ENCODE measurements at places on chromosomes 7 and 10.

- DNase-seq, result no peak
Observed at GRCh38 chr7:1620835-1621234, 49.2 kb upstream of the ELFN1 start.

DNA sequence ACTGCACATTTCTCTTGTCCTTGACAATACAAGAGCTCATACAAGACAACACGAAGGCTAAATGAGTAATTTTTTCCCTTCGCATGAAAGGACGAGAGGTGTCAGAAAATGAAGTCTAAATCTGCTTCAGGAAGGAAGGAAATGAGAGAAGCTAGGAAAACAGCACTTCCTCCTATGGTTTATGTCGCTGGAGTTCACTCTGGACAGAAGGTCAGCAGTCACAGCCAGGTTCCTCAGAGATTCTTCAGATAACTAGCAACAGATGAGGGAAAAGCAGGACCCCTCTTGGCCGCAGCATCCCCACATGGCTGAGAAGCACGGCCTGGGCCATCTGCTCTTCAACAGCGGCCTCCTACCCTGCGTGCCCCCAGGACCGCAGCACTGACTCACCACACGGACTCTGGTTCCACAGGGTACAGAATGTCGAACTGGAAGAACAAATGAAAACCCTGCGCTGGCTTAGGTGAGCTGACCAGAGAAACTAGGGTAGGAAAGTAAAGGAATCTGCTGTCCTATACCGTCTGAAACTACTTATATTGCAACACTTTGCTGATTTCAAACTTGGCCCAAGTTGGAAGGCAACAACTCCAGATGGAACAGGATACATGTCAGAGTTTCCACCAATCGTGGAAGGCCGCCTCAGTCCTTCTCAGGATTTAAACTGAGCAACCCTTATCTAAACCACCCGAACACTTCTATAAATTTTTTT is 26.3 kb downstream of the DNMBP start:
- no peak for DNase-seq

DNA sequence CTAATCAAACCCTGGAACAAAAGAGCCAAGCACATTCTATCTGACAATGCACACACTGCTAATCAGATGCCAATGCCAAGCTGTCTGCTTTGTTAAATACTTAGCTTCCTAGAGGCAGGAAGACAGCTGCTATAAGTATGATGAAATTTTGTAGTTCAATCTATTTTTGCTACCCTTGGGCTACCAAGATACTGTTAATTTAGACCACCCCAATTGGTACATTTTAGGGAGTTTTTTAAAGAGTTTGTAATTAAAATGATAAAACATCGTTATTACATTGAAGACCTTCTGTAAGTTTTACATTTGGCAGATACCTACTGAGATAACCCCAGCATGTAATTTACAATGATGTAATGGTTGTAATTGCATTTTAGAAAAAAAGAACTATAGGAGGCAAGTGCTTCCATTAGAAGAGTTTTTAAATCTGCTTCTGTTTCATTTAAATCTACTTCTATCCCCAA is 268.5 kb downstream of the ADK start:
- no peak for DNase-seq

DNA sequence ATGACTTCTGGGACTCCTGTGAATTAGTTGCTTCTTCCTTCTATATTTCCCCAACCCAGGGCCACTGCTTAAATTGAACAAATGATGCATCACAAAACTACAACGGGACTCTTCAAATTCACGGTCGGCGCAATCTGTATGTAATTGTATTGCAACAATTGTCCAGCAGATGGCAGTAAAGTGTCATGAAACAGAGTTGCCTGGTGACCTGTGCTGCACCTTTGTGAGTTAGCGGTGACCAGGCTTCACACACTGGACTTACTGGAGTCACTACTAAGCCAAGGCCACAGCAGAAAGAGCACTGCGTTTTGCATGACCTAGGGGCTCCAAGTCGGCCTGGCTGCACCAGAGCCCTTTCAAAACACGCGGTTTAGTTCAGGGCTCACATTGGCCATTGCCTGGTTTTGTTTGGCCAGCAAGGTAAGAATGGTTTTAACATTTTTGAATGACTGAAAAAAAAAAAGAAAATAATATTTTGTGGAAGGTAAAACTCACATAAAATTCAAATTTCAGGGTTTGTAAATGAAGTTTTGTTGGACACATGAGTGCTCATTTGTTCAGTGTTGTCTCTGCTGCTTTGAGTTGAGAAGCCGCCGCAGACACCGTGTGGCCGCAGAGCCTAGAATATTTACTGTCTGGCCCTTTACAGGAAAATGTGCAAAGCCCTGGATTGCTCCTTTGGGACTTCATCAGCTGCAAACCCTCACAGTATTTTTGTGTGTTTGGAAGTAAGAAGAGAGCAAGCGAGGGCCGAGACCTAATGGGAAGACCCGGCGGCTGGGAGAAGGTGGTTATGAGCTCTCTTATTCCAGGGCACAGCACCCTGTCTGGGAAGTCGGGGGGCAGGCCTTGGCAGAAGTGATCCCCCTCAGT is 23.2 kb upstream of the ZNF32 start:
- no peak for DNase-seq

- no peak for DNase-seq
Observed at GRCh38 chr10:74898201-74898976, 72.0 kb downstream of the KAT6B start.

- no peak for DNase-seq
Observed at GRCh38 chr10:84375011-84375410, 46.6 kb downstream of the CCSER2 start.

DNA sequence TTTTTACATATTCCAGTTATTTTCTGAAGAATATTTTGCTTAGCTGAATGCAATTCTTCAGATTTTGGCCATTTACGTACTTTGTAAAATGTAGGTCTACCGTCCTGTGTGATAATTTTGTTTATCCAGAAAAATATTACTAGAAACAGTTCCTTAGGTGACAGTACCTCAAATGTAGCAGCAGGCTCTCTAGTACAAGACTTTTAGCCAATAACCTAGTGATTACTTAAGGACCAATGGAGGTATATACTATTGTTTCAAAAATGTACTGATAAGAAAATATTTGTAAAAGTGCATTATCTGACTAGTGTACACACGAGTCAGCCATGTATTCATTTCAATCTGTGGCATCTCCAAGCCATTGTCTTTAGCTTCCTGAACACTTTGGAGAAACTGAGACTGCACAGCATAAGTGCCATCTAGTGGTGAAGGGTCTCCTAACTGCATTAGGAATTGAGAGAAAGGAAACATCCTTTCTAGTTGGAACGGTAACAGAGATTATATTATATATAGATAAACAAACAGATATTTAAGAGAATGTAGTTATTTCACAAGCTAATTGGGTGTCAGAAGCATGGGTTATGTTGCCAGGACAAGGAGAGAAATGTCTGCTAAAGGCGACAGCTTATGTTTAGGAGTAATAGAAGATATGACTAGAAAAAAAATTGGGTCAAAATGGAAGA is 23.7 kb downstream of the RTKN2 start:
- DNase-seq, result no peak

GRCh38 chr7:369476-370258 is 79.7 kb downstream of the FOXL3 start:
- no peak for DNase-seq

DNA sequence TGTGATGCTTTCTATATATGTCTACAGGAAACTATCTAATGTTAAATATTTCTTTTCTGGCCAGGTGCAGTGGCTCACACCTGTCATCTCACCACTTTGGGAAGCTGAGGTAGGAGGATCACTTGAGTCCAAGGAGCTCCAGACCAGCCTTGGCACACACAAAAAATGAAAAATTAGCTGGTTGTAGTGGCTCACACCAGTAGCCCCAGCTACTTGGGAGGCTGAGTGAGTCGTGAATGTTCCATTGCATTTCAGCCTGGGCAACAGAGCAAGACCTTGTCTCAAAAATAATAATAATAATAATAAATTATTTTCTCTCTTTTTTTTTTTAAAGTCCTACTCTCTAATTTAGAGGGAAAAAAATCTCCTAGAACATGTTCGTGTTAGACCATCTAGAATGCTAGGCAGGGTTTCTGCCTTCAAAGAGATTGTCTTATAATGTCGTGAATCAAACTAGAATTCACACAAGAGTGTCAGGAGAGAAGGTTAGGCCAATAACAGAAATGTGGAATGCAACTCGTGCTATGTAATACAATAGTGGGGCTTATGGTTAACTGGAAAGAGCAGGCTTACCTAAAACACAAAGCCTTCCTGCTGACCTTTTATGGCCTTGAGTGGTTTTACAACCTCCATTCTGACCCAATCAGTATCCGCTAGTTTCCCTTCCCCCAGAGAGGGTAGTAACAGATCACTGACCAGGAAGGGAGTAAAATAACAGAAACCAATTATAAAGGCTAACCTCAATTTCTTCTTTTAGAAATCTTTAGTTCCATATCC is 46.3 kb downstream of the MYOF start:
- DNase-seq, result no peak

DNA sequence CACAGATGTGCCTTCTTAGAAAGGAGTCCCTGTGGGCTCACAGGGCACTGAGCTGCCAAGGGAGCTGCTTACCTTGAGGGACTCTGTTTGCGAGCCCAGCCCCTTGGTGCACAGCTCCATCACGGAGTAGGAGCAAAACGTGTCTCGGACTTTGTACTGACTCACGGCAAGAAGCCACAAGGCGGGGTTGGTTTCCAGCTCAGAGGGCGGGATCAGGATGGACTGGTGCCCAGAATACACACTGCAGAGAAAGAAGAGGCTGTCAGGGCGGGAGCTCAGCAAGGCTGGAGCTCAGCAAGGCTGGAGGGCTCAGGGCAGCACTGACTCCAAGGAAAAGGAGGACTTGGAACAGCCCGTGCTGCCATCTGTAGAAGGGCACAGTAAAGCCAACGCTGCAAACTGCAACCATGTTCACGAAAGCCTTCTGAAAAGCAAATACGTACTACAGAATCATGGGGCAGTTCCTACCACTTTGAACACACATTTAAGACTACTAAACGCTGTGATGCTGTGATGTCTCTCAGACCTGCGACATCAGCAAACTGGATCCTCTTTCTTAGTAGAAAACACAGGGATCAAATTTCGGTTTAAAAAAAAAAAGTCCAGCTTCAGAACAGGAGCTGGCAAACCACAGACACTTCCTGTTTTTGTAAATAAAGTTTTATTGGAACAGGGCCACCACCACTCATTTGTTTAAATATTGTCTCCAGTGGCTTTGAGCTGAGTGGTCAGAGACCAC is 194.3 kb downstream of the ZMYND11 start:
- DNase-seq, result no peak

DNA sequence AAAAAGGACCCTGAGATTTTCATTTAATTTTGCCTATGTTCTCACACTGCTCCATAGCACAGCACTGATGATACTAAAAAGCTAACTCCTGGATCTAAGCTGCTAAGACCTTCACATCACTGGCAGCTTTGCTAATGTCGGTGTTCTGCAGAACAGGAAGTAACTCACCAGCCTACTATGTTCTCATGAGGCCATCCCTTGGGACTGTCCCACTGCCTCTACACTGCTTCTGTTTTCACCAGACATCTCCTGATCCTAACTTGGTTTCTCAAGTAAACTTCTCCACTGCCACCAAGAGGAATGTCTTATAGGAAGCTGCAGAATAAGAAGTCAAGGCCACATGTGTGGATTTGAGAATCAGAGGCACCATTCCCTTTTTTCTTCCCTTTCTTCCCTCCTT is 15.1 kb downstream of the HTR7 start:
- DNase-seq, result no peak

- no peak for DNase-seq
Observed at GRCh38 chr7:628402-628763, 98.1 kb upstream of the DNAAF5 start.

DNA sequence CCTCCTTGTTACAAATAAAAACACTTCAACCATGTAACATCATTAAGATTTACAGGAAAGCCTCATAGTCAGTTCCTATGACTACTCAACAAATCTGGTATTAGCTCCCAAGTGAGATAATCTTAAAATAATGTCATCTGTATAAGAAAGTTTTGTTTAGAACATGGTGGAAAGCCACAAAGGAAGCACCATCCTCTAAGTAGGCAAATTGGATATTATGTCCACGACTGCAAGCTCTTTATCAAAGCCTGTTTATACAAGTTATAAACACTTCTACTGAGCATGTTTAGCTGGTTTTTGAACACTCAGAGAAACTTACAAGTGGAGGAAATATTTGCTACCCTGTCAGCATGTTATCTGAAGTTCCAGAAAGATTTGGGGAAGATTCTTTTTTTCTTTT is 349.8 kb downstream of the ARL4A start:
- DNase-seq, result no peak

DNA sequence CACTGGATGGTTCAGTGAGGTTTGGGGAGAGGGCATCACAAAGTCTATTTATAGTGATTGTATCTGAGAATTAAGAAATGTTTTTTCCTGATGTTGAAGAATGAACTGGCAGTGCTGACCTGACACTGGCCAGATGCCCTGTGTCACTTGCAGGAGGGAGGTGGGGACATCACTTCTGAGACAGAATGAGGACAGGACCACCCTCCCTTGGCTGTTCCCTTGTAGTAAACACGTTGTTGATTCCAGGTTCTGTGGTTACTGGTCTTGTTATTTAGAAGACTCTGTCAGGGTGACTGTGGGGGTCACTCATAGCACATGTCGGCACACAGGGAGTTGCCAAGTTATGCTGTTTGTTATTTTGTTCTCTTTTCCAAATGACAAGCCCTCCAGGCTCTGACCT is 126.4 kb downstream of the ADCY1 start:
- DNase-seq, result no peak

- peak; percentile 23 for DNase-seq
Observed at GRCh38 chr7:7639847-7640220, 718 bp upstream of the UMAD1 start.

GRCh38 chr7:34059136-34059828 is 153.9 kb downstream of the BMPER start:
- no peak for DNase-seq

GRCh38 chr7:44307301-44307900 is 18.0 kb downstream of the CAMK2B start:
- no peak for DNase-seq

- DNase-seq, result no peak
Observed at GRCh38 chr10:11448545-11449244, 162.8 kb downstream of the USP6NL start.

- no peak for DNase-seq
Observed at GRCh38 chr10:132162021-132162531, 24.7 kb upstream of the DPYSL4 start.

DNA sequence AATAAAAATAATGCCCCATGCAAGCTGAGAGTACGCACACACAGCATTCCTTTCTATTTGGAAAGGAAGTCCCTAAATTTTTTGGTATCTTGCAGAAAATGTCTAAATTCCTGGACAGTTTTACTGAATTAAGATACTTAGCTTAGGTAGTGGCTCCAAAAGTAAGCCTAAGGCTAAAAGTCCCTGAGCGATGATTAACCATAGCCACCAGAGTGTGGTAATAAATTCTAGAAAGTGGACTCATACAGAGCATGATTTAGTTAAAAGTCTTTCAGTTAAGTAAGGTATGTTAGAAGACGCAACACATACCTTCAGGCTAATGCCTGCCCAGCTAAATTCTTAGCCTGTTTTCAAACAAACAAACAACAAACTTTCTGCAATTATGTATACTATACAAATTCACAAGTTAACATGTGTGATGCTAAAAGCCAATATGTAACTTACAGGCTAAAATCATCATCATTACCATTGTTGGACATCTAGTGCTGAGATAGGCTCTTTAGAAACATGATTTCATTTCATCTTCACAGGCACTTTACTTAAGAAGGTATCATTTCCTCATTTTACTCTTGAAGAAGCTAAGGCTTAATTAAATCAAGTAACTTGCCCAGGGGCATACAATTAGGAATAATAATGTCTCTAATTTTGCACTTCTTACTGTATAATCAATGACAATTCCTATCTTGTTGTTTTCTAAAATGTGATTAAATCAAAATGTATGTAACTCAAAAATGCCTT is 261.4 kb upstream of the YAE1 start:
- DNase-seq, result no peak
